ENCODE measurements at places on chromosomes 4 and X.

GRCh38 chr4:142095886-142096605 is 459.7 kb downstream of the IL15 start:
- no peak for DNase-seq

DNA sequence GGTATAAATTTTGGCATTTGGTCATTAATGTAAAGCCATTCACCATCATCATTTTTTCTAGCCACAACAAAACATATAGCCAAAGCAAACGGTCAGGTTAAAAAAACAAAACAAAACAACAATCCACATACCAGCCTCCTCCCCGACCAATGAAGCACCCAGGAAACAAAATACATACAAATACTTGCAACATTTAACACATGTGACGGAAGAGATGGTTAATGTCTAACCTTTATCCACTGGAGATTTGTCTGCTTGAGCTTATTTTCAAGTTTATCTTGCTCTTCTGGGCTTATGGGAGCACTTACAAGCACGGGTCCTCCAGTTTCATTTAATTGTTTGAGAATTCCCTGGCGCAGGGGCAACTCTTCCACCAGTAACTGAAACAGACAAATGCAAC is 857.5 kb upstream of the FTHL17 start:
- DNase-seq: no peak

- no peak for DNase-seq
Measured at GRCh38 chrX:118621081-118621759, 106.2 kb upstream of the IL13RA1 start.

DNA sequence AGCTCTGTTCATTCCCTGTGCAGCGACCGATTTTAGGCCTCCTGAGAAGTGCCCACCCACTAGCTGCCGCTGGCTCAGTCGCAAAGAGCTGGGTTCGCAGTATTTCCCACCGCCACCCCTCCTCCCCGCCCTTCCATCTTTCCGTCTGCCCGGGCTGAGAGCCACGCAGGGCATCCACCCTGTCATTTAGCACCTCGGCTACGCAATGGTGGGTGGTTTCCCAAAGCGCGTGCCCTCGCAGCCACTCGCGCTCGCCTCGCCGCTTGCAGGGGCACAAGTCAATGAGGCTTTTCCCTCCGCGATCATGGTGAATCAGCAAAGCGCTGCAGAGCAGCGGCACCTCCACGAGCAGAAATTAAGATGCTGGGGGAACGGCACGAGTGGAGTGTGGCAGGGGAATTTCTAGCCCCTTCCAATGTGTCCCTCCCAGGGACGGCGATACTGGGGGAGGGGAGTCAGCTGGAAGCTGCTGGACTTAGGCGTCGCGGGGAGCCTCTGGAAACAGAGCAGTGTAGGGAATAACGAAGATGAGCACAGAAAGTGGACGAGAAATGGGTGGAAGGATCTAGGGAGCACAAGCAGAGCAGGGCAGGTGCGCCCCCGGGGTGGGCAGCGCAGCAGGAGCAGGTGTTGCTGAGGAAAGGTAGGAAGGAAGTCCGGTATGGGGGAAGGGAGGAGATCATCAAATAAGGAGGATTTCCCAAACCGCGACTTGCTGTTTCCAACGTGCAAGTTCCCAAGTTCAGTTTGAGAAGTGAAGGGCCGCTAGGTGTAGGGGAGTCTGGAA is 2.4 kb upstream of the PTCHD1 start:
- DNase-seq: no peak

DNA sequence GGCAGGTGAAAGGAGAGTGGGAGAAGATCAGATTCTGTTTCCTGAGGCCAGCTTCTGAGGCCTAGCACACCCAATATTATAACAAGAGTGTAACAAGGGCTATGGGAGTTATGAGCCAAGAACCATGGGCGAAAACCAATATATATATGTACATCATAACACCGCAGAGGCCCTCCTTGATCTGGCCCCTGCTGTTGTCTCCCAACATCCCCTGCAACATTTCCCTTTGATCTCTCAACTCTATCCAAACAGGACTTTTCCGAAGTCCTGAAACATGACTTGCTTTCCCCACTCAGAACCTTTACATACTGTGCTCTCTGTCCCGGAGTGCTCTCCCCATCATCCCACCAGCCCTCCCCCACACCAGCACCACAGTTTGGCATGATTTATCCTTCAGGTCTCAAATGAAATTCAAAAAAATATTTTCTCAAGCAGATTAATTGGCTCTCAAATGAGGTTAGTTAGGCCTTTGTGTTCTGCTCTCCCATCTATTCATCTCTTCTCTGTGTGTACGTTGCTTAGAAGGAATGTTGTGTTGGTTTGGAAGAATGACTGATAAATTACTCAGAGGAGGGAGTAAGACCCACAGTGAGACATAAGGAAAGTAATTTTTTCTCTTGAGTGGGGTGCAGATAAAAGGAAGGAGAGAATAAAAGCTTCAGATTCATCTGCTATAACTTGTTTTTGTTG is 58.1 kb upstream of the SMIM10 start:
- no peak for DNase-seq

- DNase-seq: no peak
Measured at GRCh38 chr4:73864365-73864764, 4.8 kb upstream of the CXCL1 start.

DNA sequence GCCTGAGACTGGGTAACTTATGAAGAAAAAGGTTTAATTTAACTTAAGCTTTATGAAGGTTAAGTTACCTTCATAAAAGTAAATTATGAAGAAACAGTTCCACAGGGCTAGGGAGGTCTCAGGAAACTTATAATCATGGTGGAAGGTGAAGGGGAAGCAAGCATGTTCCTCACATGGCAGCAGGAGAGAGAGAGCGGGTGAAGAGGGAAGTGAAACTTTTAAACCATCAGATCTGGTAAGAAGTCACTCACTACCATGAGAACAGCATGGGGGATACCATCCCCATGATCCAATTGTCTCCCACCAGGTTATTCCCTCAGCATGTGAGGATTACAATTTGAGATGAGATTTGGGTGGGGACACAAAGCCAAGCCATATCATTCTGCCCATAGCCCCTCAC is 944.7 kb upstream of the NDST4 start:
- no peak for DNase-seq

DNA sequence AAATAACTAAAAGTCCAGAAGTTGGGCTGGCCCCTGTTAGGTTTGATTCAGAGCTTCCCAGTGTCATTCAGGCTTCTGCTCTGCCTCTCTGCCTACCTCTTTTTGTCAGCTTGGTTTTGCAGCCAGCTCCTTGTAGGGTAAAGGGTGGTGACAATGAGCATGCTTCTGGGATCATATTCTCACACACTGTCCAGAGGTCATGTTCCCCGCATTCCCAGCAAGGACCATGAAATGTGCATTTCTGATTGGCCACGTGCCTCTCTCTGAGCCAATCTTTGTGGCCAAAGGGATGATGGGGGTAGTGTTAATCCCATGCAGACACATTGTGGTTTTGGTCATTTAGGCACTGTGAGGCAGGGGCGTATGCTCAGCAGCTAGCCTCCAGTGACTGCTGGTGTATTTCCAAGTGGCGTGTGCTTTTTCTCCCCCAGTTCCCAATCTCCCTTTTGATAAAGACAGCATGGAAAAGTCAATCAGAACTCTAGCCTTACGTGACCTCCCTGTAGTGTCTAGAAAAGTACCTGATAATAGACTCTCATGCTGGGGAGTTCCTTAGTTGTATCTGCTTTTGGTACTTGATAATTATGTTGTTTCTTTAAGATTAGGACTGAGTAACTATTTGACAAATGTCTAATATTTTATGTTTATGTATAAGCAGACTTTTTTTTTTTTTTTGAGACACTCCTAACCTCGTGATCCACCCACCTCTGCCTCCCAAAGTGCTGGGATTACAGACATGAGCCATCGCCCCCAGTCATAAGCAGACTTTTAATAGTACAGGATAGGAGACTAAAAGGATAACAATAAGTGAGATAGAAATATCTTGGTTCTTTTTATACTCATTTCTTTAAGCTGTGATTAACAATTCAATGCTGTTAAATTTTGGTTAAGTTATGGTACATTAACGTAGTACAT is 57.8 kb downstream of the KIAA0232 start:
- DNase-seq: no peak
